Central memory CD4-positive, alpha-beta T cell (primary cell): ENCODE measurements at places on chromosomes 2 and 18.

- no peak for DNase-seq
Observed at GRCh38 chr2:216679658-216680024, 15.7 kb downstream of the IGFBP5 start.

GRCh38 chr2:65199891-65200290 lies 27.7 kb upstream of the ACTR2 start:
- no peak for DNase-seq

GRCh38 chr2:8277921-8278571 lies 403.8 kb upstream of the ID2 start:
- no peak for DNase-seq

- no peak for DNase-seq
Observed at GRCh38 chr2:54370405-54371104, 85.6 kb upstream of the SPTBN1 start.

DNA sequence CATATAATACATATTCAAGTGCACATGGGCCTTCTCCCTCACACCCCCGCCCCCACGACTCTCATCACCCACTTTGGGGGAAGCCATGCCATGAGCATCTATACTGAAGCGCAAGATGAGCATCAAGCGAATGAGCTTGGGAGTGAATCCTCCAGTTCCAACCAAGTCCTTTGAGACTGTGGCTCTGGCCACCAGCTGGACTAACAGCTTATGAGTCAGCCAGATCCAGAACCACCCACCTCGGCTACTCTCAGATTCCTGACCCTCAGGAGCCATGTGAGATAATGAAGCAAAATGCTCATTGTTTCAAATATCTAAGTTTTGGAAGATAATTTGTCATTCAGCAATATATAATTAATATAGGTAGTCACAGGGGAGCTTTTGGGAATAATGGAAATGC lies 22.2 kb upstream of the IL1RL1 start:
- no peak for DNase-seq

DNA sequence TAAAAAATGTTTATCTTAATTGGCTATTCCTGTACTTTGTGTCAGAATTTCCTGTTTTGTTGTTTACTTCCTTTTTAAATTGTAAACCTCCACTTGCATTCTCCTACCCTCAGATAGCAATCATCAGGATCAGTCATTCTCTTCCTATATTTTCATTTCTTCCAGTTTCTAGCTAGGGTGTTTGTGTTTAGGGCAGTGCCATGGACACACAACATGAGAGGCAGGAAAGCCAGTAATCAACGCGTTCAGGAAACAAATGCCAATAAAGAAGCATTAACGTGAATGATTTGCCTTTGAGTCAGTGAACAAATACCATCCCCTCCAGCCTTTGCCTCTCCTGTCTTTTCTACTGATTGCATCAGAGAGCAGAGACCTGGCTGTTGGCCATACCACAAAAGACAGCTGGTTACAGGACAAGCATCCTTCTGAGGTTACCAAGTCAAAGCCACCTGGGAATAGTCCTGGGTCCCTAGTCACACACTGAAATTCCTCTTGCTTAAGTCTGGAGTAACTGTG lies 56.7 kb upstream of the FHL2 start:
- no peak for DNase-seq

DNA sequence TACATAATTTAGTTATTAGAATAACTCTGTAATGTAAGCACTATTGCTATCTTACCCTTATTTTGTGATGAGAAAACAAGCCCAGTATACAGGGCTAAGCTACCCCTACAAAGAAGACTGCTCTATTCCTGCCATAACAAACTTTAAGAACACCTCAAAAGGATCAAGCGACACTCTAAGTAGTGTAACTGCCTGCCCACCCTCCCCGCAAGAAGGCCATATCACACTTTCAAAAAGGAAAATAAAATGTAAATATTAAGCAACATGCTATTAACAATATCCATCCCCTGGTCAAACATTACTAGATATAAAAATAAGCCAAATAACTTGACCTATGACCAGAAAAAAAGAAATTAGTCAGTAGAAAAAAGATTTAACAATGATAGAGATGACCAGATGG lies 741.7 kb upstream of the CNTNAP5 start:
- no peak for DNase-seq

GRCh38 chr18:27363872-27364271 lies 178.8 kb upstream of the CHST9 start:
- DNase-seq = no peak

DNA sequence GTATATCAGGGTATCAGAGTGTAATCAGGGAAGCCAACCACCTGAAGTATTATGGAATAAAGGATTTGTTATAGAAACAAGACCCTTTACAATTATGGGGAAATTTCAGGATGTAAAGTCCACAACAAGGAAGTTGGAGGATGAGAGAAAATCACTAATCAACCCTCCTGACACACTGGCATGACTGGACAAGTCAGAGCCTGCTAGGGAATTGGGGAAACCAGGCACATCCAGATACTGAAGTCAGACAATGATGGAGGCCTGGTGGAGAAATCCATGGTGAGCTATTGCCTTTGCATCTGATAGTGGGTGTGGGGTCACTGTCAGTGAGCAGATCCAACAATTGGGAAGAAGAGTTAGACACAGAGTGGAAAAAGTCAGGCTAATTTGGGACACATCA lies 158.8 kb upstream of the FBXO11 start:
- DNase-seq = no peak

DNA sequence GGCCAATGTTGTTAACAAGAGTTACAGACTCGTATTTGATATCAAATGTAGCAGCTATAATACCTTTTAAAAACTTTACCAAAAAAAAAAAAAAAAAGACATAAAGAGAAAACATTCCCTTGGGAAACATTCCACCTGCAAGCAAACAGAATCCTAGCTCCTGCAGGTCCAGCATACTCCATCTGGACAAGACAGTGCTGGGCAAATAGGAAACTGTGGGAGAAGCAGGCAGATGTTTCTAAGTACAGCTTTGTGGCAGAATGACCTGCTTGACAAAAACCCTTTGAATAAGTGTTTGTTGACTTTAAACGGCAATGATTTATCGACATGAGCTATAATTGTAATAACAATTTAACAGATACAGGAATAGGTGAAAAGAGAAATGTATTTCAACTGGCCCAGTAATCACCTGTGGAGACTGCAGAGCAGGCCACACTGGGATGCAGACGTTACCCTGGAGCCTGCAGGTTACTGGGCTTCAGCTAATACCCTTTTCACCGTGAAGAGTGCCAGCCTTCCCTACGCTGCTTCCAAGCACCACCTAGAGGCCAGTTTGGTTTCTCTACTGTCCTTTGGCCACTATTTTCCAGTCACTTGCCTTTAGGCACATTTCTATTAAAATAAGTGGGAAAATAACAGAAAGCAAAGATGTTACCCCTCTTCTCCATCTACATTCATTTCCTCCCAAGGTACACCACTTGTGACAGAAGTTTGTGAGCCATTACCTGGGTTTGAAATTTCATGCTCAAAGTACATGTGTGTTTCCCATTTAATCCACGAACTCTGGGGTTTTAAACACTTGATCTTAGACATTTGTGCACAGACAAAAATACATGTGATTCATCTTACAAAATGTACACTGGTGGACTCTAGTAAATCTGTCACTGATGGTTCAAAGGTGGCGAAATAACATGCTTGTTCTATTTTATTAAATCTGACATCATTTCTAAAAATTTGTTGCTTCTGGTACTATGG lies 96.9 kb upstream of the ZNF397 start:
- DNase-seq = peak; percentile 33

- no peak for DNase-seq
Observed at GRCh38 chr2:8298783-8299182, 383.1 kb upstream of the ID2 start.

GRCh38 chr2:17934721-17935120 lies 56.3 kb downstream of the KCNS3 start:
- no peak for DNase-seq

DNA sequence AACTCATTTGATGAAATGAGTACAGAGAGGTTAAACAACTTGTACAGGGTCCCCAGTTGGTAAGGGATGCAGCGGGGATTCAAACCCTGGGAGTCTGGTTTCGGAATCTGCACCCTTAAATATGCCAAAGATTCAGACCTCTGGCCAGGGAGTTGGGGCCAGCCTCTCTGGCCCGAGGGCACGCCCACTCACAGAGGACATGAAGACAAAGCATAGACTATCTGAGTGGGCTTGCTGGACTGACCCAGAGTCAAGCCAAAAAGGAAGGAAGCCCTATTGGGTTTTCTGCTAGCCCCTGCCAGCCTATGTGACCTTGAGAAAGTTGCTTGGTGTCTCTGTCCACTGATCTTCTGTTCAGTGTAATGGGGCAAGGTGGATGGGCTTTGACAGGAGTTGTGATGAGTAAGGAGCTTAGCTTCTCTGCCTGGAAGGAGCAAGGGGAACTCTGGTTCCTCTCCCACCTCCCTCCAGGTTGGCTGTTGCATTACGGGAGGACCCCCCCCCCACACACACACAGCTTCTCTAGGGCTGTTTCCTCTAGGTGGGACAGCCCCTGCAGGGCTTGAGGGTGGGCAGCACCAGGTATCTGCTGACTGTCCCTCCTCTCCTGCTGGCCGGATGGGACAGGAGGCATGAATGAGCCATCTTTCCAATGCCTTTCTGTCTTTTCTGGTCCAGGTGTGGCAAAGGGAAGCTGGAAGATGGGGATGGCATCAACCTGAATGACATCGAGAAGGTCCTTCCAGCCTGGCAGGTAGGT lies 131.3 kb downstream of the CTIF start:
- no peak for DNase-seq

- DNase-seq = peak; percentile 44
Observed at GRCh38 chr2:96546797-96547196, 10.2 kb downstream of the ARID5A start.

DNA sequence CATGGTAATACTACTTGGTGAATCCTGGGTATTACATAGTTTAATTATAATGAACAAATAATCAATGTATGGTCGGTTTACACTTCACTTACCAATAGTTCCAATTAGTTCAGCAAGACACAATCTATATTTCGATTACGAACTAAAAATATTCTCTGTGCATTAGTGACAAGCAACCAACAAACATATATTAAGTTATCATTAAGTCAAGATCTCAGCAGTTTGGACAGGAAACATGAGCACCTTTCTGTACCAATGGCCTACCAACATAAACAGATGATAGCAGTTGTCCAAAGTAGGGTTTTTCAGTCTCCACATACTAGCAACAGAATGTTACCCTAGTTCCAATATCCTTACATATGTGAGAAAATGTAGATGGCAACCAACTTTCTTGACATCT lies 32.8 kb downstream of the RTN4 start:
- DNase-seq = no peak

- no peak for DNase-seq
Observed at GRCh38 chr18:36471393-36471792, 173.9 kb downstream of the FHOD3 start.

DNA sequence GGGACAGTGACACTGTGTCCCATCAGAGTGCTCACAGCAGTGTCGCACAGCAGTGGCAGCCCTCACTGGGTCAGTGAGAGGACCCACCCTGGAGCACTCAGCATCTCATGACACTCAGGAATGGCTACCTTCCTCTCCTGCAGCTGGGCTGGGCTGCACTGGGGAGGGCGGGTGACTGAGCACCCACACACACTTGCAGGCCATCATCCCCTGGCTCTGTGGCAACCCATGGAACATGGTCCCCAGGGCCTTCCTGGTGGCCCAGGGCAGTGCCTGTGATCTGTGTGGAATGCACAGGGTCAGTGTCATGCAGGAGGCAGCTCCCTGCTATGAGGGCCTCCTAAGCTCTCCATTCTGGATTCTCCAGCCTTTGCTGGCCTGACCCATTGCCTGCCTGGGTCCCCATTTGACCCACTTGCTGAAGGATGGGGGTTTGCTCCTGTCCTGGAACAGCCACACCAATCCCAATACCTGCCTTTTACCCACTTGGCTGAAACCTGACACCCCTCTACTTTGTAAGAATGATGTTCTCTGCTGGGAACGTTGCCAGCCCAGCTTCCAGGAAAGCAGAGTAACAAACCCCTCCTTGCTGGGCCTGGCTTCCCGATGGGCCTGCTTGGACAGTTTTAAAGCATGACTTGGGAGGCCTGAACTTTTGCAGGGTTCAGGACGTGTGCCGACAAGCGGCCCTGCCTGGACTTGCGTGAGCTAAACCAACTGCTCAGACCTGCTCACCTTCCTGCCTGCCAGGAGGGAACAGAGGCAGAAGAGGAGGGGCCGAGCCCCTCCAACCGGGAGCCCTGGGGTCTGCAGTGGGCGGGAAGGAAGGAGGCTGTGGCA lies 13.7 kb downstream of the HS6ST1 start:
- no peak for DNase-seq

DNA sequence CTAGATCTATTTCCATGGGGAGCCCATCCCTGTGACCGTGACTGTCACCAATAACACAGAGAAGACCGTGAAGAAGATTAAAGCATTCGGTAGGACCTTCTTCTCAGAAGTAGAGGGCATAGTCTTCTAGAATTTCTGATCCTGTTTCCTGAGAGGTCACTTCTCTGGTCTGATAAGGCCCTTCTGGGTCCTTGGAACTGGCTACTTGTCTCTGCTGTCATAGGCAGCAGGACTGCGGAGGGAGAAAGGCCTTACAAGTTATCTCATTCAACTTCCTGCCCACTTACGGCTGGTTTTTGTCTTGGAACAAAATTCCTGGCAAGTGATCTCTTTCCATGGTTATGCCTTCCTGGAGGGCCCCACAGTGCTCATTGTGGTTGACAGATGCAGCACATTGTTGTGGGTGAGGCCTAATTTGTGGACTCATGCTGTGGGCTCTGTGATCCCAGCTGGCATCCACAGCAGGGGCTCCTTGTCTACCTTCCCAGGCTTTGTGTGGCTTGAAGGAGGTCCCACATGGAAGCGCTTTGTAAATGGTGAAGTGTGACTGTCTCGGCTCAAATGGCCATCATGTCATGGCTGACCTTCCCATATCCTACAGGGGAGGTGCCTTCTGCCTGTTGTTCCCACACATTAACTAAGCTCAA lies 22.0 kb downstream of the SAG start:
- no peak for DNase-seq

GRCh38 chr2:135862718-135863117 lies 13.5 kb downstream of the MCM6 start:
- DNase-seq = no peak

- no peak for DNase-seq
Observed at GRCh38 chr2:206585335-206585734, 57.0 kb upstream of the FAM237A start.

DNA sequence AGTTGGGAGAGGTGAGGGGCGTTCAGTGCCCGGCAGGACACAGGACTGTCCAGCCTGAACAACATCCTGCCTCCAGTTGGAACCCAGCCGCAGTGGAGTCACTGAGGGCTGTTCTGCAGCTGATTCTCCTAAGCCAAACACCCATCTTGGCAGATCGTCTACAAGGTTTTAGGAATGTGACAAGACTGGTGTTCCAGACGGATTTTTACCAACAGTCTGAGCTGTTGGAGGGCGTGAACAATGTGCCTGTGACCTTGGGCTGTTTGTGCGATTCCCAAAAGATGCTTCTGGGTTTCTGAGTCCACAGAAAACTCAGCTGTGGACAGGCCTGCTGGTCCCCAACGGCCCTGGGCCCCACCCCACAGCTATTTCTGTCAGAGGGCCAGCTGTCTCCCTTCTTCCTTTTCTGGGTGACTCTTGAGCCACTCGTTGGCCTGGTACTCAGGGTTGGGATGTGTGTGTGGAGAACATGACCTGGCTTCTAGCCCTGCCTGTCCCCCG lies 5.7 kb downstream of the LRRFIP1 start:
- DNase-seq = no peak

GRCh38 chr18:54961016-54961423 lies 1.8 kb upstream of the CCDC68 start:
- DNase-seq = no peak
